ENCODE measurements at places on chromosomes 16 and 17.

DNA sequence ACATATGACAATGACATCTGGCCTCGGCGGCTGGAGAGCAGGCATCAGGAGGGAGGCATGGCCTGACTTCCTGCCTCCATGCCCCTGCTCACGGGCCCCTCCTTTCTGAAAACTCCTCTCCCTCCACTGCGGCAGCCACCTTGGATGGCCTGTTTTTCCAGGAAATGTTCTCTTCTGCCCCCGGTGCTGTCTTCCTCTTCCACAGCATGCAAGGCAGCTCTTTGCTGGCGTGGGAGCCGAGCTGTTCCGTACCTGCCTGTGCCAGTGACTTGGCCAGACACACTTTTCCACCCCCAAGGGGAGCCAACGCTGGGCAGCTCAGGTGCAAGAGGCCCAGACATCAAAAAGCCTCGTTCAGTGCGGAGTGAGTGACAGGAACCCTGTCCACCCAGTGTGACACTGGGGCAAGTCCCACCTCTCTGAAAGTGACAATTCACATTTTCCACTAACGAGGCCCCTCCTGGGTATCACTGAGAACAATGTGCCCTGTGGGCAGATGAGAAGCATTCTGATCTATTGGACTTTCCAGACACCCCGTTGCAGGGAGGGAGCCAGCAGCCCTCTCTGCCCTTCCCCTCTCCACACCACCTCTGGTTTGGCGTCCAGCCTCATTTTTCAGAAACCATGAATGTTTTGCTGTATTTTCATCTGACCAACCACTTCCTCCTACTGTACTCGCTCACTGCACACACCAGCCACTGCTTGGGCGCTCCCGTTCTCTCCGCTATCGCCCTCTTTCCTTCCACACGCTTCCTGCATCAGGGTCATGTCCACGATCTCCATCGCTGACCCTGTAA lies 31.2 kb downstream of the NSMCE1 start:
- DNase-seq: no peak

GRCh38 chr16:255183-255582 lies 20.6 kb downstream of the RGS11 start:
- DNase-seq: no peak

DNA sequence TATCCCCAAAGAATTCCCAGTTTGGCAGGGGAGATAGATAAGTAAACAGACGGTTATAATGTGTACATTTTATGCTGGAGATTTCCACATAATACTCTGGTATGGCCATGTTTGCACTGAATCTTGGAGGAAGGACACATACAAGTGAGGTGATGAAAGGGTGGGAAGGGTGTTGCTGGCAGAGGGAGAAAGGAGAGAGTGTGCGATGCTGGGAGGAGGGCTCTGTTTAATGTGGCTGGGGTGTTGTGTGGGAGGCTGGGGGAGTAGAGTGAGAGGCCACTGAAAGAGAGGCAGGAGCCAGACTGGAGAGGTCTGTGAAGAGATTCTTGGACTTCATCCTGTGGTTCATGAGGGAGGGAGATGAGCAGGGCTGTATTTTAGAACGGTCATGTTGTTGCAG lies 87.6 kb downstream of the SPACA3 start:
- DNase-seq: no peak

GRCh38 chr17:21007646-21008045 lies 35.2 kb downstream of the USP22 start:
- DNase-seq: no peak

GRCh38 chr16:84638231-84638806 lies 10.0 kb upstream of the KLHL36 start:
- DNase-seq: no peak

DNA sequence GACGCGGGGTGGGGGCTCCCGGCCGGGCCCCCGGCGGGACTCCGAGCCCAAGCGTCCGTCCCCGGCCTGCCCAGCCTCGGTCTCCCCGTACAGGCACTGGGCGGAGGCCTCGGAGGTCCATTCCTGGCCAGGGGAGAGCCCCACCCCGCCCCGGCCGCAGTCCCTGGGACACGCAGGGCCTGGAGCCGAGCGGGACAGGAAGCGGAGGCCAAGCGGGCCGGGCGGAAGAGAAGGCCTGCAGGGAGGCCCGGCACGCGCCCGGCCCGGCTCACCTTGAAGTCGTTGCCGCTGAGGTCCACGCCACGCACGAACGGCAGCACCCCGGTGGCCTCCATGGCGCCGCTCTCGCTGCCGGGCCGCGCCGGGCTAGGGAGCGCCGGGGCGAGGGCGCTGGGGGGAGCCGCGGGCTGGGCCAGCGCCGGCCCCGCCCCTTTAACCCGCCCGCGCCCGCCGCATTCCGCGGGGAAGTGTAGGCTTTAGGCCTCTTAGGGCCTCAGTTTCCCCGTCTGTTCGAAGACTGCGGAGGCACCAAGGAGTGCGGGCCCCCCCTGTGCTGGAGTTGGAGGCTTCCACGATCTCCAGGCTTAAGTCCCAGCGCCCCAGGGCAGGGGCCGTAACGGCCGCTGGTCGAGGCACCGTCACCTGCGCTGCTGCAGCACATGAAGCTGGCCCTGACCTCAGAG lies at the start of gene FLII:
FLII (minus strand) TSS at position 383 of the 683 bp plus-strand sequence; CDS start at position 335, 48 bp downstream.
- peak; percentile 90 for DNase-seq

DNA sequence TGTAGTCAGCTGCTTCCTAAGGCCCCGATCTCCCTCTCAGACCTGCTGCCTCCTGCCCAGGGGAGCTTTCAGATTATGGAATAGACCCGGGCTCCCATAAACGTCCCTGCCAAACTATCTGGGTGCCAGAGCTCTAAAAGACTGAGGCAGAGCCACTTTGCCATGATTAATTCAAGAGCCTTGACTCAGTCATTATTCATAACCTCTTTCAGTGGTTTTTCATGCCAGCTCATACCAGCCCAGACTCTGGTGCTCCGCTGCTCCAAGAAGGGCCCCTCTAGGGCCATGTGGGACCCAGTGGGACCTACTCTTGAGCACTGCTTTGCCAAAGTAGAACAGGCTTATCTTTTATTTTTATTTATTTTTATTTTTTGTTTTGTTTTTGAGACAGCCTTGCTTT lies 23.9 kb downstream of the DNAI2 start:
- no peak for DNase-seq

GRCh38 chr17:60941028-60941427 lies 263.4 kb downstream of the BCAS3 start:
- DNase-seq: no peak

- no peak for DNase-seq
Observed at GRCh38 chr17:57902800-57903759, 52.1 kb downstream of the CUEDC1 start.

- no peak for DNase-seq
Observed at GRCh38 chr17:18967916-18968315, 16.0 kb downstream of the SLC5A10 start.

- DNase-seq: no peak
Observed at GRCh38 chr17:69064476-69064875, 3.7 kb upstream of the ABCA9 start.

DNA sequence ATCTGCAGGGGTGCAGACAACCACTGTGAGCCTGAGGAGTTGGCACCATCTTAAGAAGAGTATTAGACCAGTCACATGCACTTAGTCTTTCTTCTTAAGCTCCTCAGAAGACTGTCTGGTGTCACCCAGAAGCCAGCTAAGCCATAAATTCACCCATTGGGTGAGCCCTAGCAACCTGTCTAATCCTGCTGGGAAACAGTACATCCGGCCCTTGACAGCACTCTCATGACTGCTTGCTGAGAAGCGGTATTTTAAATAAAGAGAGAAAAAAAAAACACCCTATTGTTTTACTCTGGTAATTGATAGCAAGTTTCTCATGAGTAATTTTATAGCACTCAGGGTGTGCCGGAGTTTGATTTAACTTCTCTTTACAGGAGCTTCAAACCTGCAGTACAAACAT lies 134.7 kb downstream of the SOX9 start:
- DNase-seq: no peak

DNA sequence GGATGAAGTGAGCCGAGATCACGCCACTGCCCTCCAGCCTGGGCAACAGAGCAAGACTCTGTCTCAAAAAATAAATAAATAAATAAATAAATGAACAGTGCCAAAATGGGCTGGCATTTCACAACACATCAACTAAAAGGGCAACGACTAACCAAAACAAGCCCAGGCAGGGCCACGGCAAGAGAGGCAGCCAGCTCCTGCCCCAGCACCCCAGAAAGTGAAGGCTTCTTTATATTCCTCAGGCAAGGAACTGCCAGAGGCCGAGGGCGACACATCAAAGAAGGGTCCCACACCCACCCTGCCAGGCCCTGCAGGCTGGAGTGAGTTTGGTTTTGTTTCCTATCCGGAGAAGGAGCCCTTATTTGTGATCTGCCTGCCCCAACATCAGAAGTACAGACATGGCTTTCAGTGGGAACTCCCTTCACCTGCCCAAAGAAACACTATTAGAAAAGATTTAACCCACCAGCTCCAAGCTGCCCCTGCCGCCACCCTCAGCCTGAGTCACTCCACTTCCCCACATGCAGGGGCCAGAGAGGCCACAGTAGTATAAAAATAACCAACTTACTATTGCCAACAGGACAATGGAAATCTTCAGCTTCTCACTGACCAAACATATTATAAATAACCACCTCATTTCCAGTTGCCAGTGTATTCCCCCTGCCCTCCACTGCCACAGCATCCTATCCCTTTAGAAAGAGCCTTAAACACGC lies 8.0 kb downstream of the FBXO31 start:
- DNase-seq: no peak

DNA sequence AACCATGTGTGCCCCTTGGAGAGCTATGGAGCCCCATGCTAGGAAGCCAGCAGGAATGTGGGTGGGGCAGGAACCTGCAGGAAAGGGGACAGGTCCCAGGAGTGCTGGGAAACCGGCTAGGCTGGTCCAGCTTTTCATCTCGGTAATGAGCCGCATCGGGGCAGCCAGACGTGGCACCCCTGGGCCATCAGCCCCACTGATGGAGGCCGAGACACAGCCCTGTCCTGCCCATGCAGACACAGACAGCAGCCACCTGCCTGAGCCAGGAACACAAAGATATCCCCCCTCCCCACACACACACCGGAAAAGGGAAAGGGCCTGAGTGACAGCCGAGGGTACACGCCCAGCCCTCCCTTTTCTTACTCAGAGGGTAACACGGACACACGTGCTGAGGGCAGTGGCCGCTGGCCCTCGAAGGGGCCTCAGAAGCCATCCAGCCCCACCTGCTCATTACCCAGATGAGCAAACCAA lies 18.1 kb downstream of the PPL start:
- no peak for DNase-seq

DNA sequence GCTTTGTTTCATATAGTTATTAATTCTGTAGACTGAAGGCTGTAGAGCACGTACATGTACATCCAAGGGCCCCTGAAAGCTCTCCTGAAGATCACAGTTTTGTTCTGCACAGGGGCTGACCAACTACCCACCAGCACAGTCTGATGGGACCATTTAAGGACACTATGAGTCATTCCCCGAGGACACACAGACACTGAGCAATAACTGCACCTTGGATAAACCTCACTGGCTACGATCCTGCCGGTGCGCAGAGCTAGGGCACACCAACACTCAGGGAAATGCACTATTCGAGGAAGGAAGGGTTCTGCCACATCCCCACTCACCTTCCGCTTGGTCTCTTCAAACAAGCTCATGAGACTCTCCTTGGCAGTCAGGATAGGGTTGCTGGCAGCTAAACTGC lies 20.3 kb downstream of the SMG6 start:
- no peak for DNase-seq

- DNase-seq: no peak
Observed at GRCh38 chr17:19486351-19487023, 47.2 kb upstream of the SLC47A1 start.
